ENCODE measurements at places on chromosomes 1 and 21.

DNA sequence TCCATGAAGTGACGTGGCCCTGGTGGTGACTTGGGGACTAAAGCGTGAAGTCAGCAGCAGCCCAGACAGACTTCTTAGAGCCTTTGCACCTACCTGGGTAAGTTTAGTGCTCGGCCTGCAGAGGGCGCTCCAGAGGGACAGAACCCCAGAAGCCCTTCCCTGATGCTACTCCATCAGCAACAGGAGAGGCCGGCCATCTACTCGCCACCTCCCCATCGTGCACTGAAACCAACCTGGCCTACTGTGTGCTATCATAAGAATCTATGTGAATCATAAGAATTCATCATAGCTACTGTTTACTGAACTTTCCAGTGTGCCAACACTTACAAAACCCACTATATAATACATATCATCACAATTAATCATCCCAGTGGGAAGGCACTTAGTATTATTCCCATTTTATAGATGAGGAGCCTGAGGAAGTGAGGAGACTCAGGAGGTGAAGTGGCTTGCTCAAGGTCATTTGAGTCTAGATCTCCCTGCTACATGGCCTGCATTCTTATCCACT, 7.9 kb upstream of the EDN2 start:
- no peak for DNase-seq

GRCh38 chr1:36172983-36173382, 17.0 kb downstream of the MAP7D1 start:
- DNase-seq: no peak

DNA sequence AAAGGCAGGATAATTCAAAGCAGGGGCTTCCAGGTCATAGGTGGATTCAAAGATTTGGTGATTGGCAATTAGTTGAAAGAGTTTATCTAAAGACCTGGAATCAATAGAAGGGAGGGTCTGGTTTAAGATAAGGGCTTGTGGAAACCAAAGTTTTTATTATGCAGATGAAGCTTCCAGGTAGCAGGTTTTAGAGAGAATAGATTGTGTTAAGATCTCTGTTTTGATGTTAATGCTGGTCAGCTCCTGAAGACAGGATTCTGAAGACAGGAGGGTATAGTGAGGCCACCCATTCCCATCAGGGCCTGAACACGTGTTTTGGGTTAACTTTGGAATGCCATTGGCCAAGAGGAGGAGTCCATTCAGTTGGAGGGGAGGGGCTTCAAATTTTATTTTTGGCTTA, 6.1 kb upstream of the PTBP2 start:
- DNase-seq: no peak

GRCh38 chr1:233721004-233721595, 107.2 kb downstream of the KCNK1 start:
- DNase-seq: no peak

GRCh38 chr21:46256501-46256994, 28.0 kb upstream of the LSS start:
- DNase-seq: no peak

DNA sequence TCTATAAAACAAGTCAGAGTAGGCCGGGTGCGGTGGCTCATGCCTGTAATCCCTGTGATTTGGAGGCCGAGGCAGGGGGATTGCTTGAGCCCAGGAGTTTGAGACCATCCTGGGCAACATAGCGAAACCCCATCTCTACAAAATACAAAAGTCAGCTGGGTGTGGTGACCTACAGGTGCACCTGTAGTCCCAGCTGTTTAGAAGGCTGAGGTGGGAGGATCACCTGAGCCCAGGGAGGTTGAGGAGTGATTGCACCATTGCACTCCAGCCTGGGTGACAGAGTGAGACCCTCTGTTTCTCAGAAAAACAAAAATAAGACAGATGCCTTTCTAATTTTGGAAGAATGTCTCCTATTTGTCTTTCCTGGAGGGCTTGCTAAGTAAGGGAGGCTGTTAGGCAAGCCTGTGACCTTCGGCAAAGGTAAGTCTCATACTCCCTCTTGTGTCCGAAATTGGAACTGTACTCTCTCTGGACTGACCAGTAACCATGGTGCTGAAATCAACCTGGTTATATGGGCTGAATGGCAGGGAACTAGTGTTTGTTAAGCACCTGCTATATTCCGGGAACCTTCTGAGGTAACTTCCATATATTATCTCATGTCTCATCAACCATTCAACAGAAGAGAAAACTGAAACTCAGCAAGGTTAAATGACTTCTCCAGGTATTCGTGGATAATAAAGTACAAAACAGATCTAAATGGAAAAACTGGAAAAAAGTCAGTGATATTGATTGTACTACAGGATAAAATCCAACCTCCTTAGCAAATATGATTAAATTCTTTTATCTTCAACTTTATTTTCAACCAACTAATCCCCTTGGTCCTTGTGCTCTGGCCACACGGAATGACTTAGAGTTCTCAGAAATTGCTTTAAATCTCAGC, 11.8 kb upstream of the RAB3B start:
- peak; percentile 64 for DNase-seq

GRCh38 chr1:85363092-85363491, 86.7 kb upstream of the BCL10 start:
- DNase-seq: no peak

- DNase-seq: no peak
Observed at GRCh38 chr1:232045139-232045994, 418.8 kb downstream of the DISC1 start.

- DNase-seq: no peak
Observed at GRCh38 chr1:2272686-2273400, 44.7 kb downstream of the SKI start.

GRCh38 chr1:200784576-200784975, 45.9 kb downstream of the CAMSAP2 start:
- DNase-seq: no peak

GRCh38 chr1:41021526-41022308, at the start of gene SLFNL1:
TSS of gene SLFNL1 (minus strand) at chr1:41021725. CDS start at chr1:41020660, 1,065 bp downstream.
- no peak for DNase-seq
